ENCODE measurements at places on chromosomes 2 and 18.

- no peak for DNase-seq
Observed at GRCh38 chr2:164530464-164530863, 90.8 kb downstream of the GRB14 start.

GRCh38 chr2:121144111-121144510 is 140.9 kb downstream of the TFCP2L1 start:
- DNase-seq: no peak

GRCh38 chr18:10519999-10520935 is 5.6 kb upstream of the NAPG start:
- DNase-seq: peak; percentile 71

DNA sequence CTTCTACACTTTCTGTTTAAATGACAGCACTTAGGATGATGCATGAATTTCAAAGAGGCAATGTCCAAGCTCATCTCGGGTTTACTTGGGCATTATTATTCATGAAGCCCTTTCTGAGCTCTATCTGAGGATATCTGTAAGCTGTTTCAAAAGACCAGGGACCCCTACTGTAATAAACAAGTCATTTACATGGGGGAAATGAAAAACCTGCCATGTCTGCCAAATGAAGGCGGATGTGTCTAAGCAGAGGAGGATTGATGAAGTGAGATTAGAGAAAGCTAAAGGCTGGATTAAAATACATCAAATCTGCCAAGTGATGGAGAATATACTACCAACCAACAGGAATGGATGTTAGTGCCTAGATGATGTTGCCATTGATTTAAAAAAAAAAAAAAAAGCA is 64.5 kb downstream of the SUCLG1 start:
- DNase-seq: no peak

DNA sequence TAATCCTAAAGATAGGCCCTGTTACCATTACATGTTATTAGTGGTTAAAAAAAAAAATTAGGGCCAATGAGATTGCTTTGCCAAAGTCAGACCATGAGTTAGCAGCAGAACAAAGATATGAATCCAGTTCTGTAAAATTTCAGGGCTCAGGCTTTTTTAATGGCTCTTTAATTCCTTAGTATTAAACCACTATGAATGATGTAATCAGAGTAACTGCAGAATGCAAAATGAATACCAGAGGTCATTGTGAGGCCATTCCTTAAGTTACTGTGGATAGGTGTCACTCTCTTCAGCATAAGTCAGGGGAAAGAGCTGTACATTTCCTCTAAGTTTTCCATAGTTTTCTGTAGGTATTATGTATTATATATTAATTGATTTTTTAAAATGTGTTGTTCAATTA is 42.2 kb upstream of the TBR1 start:
- no peak for DNase-seq

GRCh38 chr2:141929331-141930252 is 201.2 kb downstream of the LRP1B start:
- DNase-seq: no peak

- peak; percentile 69 for DNase-seq
Observed at GRCh38 chr18:47215554-47216138, 35.8 kb downstream of the SKOR2 start.

GRCh38 chr2:74206180-74206688 is 7.8 kb downstream of the MTHFD2 start:
- no peak for DNase-seq

DNA sequence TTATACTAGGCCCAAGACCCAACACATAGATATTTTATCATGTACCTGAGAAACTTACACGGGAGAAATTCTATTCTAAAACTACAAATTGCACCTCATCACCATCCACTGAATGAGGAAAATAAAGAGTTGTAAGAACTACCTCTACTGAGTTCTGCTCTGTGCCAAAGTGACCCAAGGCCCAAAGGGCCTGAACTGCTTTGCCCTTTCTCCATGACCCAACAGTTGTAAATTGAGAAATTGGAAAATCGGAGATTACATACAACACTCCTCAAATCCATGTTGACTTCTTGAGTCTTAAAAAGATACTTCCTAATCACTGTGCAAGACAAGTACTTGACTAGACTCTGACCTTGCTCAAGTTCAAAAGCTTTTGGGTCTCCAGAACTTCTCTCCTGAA is 8.8 kb downstream of the NR4A2 start:
- no peak for DNase-seq

DNA sequence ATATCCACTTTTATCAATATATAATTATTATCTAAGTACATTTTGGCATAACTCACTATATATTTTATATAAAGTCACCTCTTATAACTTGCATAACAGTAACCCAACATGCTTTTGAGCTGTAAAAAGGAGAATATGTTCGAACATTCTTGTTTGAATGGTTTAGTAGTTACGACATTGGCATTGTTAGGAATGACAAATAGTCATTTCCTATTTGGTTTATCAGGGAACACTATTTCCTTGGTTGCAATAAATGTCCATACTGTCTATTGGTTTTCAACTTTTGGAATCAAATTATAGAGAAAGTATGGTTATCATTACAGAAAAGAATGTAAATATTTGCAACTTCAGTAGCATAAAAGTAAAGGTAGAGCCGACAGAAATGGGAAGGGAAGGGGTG is 124.1 kb downstream of the PARD3B start:
- DNase-seq: no peak

- no peak for DNase-seq
Observed at GRCh38 chr18:39871961-39872360, 2083.1 kb upstream of the PIK3C3 start.

DNA sequence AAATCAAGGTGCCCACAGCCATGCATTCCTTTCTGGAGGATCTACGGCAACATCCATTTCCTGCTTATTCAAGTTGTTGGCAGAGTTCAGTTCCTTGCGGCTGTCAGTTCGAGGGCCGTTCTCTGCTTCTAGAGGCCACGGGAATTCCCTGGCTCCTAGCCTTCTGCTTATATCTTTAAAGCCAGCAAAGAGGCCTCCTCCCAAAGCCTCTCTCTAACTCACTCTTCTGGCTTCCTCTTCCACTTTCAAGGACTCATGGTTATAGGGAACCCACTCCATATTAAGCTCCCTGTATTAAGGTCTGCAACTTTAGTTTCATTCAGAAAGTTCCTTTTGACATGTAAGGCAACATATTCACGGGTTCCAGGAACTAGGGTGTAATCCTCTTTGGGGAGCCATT is 150.1 kb upstream of the RMP24 start:
- DNase-seq: no peak

GRCh38 chr18:48006415-48007175 is 76.1 kb upstream of the SMAD2 start:
- no peak for DNase-seq

DNA sequence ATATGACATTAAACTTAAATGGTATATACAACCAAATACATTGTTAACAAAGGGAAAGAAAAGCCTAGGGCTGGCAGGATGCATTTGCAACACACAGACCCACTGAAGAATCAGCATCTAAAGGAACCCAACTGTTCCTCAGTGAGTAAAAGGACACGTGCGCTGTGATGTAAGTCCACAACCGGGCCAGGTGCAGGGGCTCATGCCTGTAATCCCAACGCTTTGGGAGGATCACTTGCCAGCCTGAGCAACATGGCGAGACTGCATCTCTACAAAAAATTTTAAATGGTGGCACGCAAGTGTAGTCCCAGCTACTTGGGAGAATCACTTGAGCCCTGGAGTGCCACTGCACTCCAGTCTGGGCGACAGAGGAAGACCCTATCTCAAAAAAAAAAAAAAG is 3.9 kb downstream of the DTNB start:
- no peak for DNase-seq

- DNase-seq: no peak
Observed at GRCh38 chr18:34848156-34848555, 138.1 kb downstream of the DTNA start.

GRCh38 chr2:26898480-26899078 is 50.6 kb downstream of the DPYSL5 start:
- no peak for DNase-seq

- no peak for DNase-seq
Observed at GRCh38 chr2:21928292-21928691, 804.5 kb downstream of the TDRD15 start.

GRCh38 chr18:8658858-8659485 is 46.4 kb upstream of the MTCL1 start:
- DNase-seq: no peak

DNA sequence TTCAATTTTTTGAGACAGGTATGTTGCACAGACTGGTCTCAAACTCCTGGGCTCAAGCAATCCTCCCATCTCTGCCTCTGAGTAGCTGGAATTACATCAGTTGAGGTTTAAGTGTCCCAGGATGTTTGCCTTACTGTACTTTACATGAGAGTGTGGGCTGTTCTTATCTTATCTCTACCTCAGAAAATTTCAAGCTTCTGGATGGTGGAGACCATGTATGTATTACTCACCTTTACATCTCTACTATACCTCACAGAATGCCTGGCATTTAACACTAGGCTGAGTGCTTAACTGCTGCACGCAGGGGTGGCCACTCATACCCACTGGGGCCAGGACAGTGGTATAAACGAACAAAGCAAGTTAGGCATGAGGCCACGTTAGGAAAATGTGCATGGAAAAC is 272.0 kb upstream of the RAB12 start:
- DNase-seq: no peak

DNA sequence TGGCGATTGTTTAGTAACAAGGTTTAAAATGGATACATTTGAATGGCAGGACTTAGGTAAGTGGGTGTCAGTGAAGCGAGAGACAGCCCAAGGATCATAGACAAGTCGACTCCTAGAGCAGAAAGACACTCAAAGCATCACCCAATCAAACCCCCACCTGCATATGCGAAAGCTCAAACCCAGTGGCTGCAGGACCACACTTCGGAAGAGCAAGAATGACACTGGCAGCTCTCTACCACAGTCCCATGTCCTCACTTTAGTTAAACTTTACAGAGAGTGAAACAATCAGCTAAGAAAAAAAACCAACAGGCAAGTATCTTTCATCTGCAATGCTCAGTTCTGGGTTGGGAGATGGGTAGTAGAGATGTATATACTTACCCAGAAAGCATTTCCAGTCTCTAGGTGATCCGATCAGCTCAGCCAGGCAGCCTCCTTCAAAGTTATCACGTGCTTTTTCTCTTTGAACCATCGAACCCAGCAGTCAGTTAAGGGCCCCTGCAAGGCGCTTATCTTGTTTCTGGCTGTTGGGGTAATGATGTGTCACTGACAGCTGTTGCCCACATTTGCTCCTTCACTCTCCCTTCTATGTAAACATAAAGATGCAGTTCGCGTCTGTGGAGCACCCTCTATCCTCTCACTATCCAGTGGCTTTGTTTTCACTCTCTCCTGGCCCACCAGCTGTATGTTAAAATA is 357.5 kb upstream of the ID2 start:
- peak; percentile 95 for DNase-seq

- DNase-seq: no peak
Observed at GRCh38 chr18:31671951-31672350, 12.4 kb downstream of the B4GALT6 start.

- no peak for DNase-seq
Observed at GRCh38 chr2:68119504-68119903, 38.2 kb upstream of the PNO1 start.

- no peak for DNase-seq
Observed at GRCh38 chr2:235047171-235048160, 95.6 kb downstream of the SH3BP4 start.

GRCh38 chr18:11994703-11995444 is 13.6 kb downstream of the IMPA2 start:
- DNase-seq: peak; percentile 43

DNA sequence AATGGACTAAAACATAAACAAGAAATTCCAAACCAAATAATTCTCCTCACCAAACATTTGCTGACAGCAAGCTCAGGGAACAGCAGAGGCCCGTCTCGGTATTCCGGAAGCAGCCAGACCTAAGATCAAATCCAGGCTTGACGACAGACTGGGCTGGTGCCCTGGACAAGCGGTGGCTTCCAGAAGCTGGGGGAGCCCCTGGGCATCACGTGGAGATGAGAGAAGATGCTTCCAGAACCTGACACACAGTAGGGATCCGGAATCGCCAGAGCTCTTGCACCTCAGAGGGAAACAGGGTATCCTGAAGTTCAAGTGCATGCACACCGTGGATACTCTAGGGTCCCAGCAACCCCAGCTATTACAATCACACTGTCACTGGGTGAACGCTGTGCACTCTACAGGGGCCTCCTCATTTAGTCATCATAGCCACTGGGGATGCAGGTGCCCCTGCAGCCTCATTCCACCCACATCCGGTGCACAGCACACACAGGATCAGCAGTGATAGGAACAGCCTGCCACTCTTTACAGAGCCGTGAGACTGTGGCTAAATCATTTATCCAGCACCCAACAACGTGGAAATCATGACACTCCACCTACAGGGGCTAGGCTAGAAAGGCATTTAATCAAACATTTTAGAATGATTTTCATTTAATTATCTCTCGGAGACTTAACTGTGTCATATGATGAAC is 102.6 kb downstream of the HDAC4 start:
- DNase-seq: no peak

DNA sequence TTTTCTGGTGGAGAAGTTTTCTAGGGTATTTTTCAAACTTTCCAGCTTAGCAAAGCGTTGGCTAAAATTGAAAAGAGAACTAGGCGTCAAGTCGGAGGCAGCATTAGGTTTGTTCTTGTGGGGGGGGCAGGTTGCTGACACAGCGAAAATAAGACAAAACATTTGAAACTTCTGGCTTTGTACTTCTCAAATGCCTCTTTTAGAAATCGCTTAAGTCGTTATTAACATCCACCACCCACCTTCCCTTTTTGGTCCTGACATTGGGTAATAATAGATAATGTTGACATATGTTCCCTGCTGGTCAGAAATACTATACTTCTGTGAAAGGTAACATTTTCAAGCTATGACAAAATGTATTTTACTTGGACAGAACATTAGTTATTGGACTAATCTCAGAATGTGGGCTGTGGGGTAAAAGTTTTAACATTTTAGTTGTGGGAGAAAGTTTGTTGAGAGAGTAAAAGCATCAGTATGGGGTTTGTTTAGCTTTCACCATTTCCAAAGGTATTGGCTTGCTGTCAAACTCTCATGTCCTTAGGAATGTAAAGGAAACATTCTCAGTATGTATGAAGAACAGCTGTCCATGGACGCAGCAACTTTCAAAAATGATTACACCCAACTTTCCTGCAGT is 88.1 kb upstream of the ZEB2 start:
- DNase-seq: no peak

DNA sequence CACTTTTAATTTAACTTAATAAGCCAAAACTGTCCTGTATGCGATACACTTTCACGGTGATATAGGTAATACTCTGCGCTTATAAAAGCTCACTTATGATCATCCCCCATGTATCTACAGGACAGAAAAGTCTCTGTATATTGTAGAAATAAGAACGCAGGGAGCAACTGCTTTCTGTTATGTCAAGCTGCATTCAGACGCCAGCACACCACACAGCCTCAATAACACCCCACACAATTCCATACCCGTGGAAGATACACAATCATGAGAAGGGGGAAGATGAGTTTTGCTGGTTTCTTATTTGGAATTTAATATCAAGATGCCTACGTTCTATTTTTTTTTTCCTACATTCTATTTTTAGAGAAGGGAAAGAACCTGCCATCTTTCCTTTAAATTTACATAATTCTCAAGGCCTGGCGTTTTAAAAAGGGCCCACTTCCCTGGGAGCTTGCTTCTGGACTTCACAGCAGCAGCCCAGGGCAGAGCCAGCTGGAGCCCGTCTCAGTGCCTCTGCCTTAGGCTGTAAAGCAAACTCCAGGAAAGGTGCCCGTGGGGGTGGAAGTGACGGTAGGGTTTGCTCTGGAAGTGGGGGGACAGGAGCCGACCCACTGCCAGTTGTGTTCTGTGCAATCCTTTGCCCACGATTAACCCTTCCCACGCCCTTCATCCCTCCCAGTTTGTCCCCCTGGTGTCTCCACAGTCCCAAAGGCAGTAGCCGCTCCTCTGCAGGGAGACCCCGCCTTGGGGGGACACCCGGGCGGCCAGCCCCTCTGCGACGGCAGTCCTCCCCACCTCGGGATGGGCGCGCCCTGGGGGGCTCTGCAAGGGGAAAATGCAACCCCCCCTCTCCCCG is 5.3 kb downstream of the PTGR3 start:
- no peak for DNase-seq
